ENCODE measurements at places on chromosomes 16 and 17. TPM values are rescaled to one million over a fixed set of nuclear protein-coding genes. Genes with fewer than 3 reads are reported as not detected.

Gene ABCC12
- total RNA-seq = not detected

Gene PRSS33
- not detected for total RNA-seq

- H3K27ac ChIP-seq = peak overlapping the region; percentile 63
- peak; percentile 89 for DNase-seq
- no peaks in the 10 kb centered on the region for H3K27me3 ChIP-seq
Measured at GRCh38 chr17:62093188-62094155, 28.4 kb upstream of the MED13 start.

GRCh38 chr16:67480833-67481560 lies at the start of gene ATP6V0D1:
TSS of gene ATP6V0D1 (minus strand) at chr16:67481157. CDS start at chr16:67481086, 71 bp downstream.
- H3K27ac ChIP-seq = peak within 1 kb of the TSS; percentile 100
- no peaks in the 10 kb centered on the region for H3K27me3 ChIP-seq
- peak; percentile 97 for DNase-seq
- peaks cover 53% of the 10 kb centered on the region for H3K4me1 ChIP-seq

DNA sequence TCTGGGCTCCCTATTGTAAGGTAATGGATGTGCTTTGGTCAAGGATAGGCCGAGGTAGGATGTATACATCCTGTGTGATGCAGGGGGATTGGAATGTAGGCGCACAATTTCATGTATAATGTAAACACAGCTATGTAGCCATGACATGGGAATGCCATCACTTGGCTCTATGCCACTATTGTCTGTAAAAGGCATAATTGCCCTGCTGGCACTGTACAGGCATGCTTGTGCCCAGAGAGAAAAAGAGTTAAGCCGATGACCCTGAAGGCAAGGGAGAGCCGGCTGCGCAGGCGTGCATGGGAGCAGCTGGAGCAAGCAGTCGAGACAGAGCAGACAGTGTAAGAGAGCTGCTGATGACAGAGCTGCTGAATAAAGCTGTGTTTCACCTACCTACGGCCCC lies 212.5 kb upstream of the CPHXL start:
- no peak overlapping the region for H3K27ac ChIP-seq
- no peak for DNase-seq
- no peaks in the 10 kb centered on the region for H3K4me1 ChIP-seq
- no peaks in the 10 kb centered on the region for H3K36me3 ChIP-seq
- no peak overlapping the region for H3K4me3 ChIP-seq
- no peaks in the 10 kb centered on the region for H3K27me3 ChIP-seq

GRCh38 chr17:33284022-33284421 lies 9.1 kb downstream of the ASIC2 start:
- peaks cover 8% of the 10 kb centered on the region for H3K27me3 ChIP-seq
- H3K4me1 ChIP-seq = peaks cover 10% of the 10 kb centered on the region
- peak; percentile 62 for DNase-seq
- no peak overlapping the region for H3K27ac ChIP-seq
- no peak overlapping the region for H3K4me3 ChIP-seq

- no peak overlapping the region for H3K4me3 ChIP-seq
- no peak overlapping the region for H3K27ac ChIP-seq
- no peaks in the 10 kb centered on the region for H3K4me1 ChIP-seq
- no peaks in the 10 kb centered on the region for H3K27me3 ChIP-seq
- no peak for DNase-seq
Measured at GRCh38 chr17:53466733-53467132, 356.0 kb upstream of the KIF2B start.

DNA sequence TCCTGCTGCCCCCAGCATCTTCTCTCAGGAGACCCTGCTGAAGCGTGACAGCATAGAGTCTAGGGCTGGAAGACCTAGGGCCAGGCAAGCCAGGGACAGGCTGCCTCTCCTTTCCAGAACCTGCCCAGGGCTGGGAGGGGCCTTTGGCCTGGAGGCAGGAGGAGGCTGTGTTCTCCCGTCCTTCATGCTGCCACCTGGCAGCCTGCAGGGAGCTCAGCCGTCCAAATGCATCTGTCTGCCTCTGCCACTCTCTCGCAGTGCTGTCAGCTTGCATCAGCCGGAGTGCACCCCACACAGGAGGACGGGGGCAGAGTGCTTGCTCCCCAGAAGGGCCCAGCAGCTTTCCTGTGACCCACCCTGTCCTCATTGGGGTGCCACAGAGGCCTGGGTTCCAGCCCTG lies 31.3 kb downstream of the ARHGAP23 start:
- H3K36me3 ChIP-seq = peaks cover 31% of the 10 kb centered on the region
- H3K27ac ChIP-seq = no peak overlapping the region
- no peak overlapping the region for H3K4me3 ChIP-seq

GRCh38 chr16:55044201-55044975 lies 113.7 kb downstream of the IRX5 start:
- H3K27me3 ChIP-seq = peaks cover 7% of the 10 kb centered on the region
- DNase-seq = no peak
- H3K4me1 ChIP-seq = no peaks in the 10 kb centered on the region

DNA sequence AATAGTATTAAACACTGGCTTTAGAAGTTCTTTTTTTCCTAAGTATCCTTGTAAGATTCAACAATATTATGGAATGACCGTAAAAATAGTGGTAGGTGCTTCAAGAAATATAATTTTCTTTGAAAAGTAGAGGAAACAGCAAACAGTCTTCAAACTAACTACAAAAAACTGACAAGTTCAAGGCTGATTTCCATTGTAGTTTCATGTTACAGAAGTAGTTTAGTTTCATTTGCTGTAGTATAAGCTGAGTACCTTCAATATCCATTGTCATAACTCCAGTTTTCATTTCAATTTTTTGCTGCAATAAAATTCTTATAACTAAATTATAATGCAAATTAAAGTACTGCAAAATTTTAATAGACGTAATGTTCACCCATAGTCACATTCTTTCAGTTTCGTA lies 19.3 kb downstream of the PHKB start:
- peaks cover 29% of the 10 kb centered on the region for H3K4me1 ChIP-seq
- no peak overlapping the region for H3K27ac ChIP-seq
- peaks cover 5% of the 10 kb centered on the region for H3K36me3 ChIP-seq

- H3K36me3 ChIP-seq = no peaks in the 10 kb centered on the region
- H3K4me3 ChIP-seq = no peak overlapping the region
- H3K4me1 ChIP-seq = no peaks in the 10 kb centered on the region
- H3K27me3 ChIP-seq = peaks cover 2% of the 10 kb centered on the region
- H3K27ac ChIP-seq = no peak overlapping the region
Measured at GRCh38 chr16:88927010-88927409, 50.0 kb downstream of the CBFA2T3 start.

DNA sequence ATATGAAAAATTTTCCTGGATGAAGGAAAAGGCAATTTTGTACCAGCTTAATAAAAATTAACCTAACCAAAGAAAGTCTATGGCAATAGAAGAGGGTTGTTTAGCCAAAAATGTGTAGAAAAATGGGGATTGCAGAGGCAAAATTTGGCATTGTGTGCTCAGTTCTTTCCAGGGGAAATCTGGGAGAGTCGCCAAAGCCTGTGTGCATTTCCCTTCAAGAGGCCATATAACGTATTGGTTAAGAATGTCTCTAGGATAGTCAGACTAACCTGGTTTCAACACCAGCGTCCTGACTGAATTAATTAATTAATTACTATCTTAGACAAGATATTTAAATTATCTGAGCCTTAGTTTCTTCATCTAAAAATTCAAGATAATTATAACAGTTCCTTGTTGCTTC lies 44.8 kb upstream of the HLF start:
- no peak for DNase-seq
- no peak overlapping the region for H3K4me3 ChIP-seq
- peaks cover 2% of the 10 kb centered on the region for H3K27me3 ChIP-seq
- H3K4me1 ChIP-seq = no peaks in the 10 kb centered on the region
- no peak overlapping the region for H3K27ac ChIP-seq

GRCh38 chr17:35187481-35187880 lies 6.7 kb downstream of the SLC35G3 start:
- H3K27ac ChIP-seq = no peak overlapping the region
- no peak for DNase-seq
- H3K4me3 ChIP-seq = no peak overlapping the region
- no peaks in the 10 kb centered on the region for H3K4me1 ChIP-seq

DNA sequence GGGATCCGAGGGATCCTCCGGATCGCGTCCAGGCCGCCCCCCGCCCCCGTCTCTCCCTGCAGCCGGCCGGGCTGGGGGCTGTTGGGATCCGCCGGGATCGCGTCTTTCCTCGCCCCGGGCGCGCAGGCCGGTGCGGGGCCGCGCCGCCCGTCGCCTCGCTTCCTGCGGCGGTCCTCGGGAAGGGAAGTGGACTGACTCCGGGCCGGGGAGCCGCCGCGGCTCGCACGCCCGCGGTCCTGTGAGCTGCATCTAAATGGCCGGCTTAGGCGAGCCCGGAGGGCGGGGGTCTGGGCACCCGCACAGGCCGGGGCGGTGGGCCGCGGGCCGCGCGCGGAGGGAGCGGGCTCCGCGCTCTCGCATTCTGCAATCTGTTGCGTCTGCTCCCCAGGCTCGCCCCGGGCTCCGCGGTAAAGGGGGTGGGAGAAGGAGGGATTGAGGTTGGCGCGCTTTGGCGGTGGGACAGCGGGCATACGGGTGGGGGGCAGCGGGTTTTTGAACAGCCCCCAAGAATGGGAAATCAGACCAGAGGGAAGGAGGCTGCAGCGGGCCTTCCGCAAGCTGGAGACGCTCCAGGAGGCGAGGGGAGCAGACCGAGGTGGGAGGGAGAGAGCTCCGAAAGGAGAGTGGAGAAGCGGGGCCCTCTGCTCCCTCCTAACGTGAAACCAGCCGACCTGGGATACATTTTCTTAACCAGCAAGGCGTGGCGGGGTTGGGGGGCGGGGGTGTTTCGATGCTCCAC lies 2.2 kb downstream of the TMEM132E start:
- H3K27ac ChIP-seq = no peak overlapping the region
- DNase-seq = no peak
- H3K4me1 ChIP-seq = no peaks in the 10 kb centered on the region

DNA sequence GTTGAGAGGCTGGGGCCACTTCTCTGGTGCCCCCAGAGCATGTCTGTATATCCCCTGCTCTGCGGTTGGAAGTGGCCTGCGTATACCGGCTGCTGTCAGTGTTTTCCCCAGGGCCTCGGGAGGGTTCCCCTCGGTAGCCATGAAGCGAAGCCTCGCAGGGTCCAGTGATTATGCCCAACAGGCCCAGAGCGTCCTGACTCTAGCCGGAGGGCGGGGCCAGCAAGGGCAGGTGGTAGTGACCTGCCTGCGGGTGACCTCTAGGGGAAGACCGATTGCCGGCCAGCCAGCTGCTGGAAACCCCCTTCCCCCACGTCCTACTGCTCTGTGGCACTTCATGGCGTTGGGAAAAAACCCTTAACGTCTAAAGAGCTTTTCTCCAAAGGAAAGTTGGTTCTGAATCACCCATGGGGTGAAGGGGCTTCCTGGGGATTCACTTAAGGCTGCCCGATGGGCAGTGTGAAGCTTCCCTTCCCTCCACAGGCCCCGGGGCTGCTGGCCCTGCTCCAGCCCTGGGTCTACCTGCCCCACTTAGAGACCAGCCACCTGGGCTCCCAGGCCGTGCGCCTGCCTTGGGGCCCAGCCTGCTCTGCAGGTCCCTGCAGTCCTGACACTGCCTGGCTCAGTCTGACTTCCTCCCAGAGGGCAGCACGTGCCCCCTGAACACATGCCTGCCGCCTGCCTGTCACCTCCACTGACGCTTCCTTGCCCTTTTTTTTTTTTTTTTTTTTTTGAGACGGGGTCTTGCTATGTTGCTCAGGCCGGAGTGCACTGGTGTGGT lies 72.8 kb downstream of the SOCS1 start:
- no peak overlapping the region for H3K27ac ChIP-seq
- no peak overlapping the region for H3K4me3 ChIP-seq
- H3K4me1 ChIP-seq = no peaks in the 10 kb centered on the region
- no peaks in the 10 kb centered on the region for H3K27me3 ChIP-seq

GRCh38 chr17:27494192-27495091 lies 38.2 kb downstream of the KSR1 start:
- DNase-seq = no peak
- no peak overlapping the region for H3K4me3 ChIP-seq
- H3K27ac ChIP-seq = no peak overlapping the region
- H3K27me3 ChIP-seq = peaks cover 21% of the 10 kb centered on the region
- peaks cover 8% of the 10 kb centered on the region for H3K4me1 ChIP-seq
- 0 out of 2 replicates have a peak, but pooled peaks cover 6% of the 10 kb centered on the region for H3K36me3 ChIP-seq

- H3K4me3 ChIP-seq = no peak overlapping the region
- no peaks in the 10 kb centered on the region for H3K36me3 ChIP-seq
- no peaks in the 10 kb centered on the region for H3K4me1 ChIP-seq
- H3K27me3 ChIP-seq = peaks cover 56% of the 10 kb centered on the region
Measured at GRCh38 chr17:77867308-77867781, 91.2 kb upstream of the TNRC6C start.
